ENCODE measurements at places on chromosomes 2 and 18. TPM values are rescaled to one million over a fixed set of nuclear protein-coding genes. Genes with fewer than 3 reads are reported as not detected.

The LYPD6 gene
- polyA plus RNA-seq: 0.56 TPM

The IL1RN gene
- 11.6 TPM for polyA plus RNA-seq

The IL1RL2 gene
- 0.10 TPM for polyA plus RNA-seq

The HJURP gene
- polyA plus RNA-seq: 0.07 TPM

The HRH4 gene
- 0.04 TPM for polyA plus RNA-seq

The LRP1B gene
- 0.25 TPM for polyA plus RNA-seq

The PARD6G gene
- polyA plus RNA-seq: 3.6 TPM

The SAG gene
- 0.67 TPM for polyA plus RNA-seq

The SP110 gene
- polyA plus RNA-seq: 13.9 TPM

The IL1R2 gene
- 6.9 TPM for polyA plus RNA-seq

The LAPTM4A gene
- polyA plus RNA-seq: 266 TPM

The SLC14A1 gene
- polyA plus RNA-seq: 2.2 TPM

The SP140 gene
- not detected for polyA plus RNA-seq

The NPC1 gene
- 10.9 TPM for polyA plus RNA-seq

The MSTN gene
- polyA plus RNA-seq: not detected

The GEN1 gene
- 1.0 TPM for polyA plus RNA-seq

The CD226 gene
- polyA plus RNA-seq: 0.88 TPM

The POTEC gene
- 0.06 TPM for polyA plus RNA-seq

The OBSL1 gene
- polyA plus RNA-seq: 87.8 TPM

The C2orf78 gene
- not detected for polyA plus RNA-seq

The DLX1 gene
- polyA plus RNA-seq: 0.16 TPM

The VWC2L gene
- not detected for polyA plus RNA-seq

The RAB6C gene
- not detected for polyA plus RNA-seq

The ARHGEF4 gene
- 8.9 TPM for polyA plus RNA-seq

The MOGAT1 gene
- 1.8 TPM for polyA plus RNA-seq

The INHA gene
- 0.56 TPM for polyA plus RNA-seq

The FBLN7 gene
- 0.66 TPM for polyA plus RNA-seq

The FOXD4L1 gene
- 0.07 TPM for polyA plus RNA-seq

The ZNF396 gene
- 2.1 TPM for polyA plus RNA-seq

The B3GNT7 gene
- 1.1 TPM for polyA plus RNA-seq

The MFSD2B gene
- not detected for polyA plus RNA-seq

The KCTD1 gene
- polyA plus RNA-seq: 12.4 TPM

The MGAT4A gene
- 12.7 TPM for polyA plus RNA-seq

The FER1L5 gene
- not detected for polyA plus RNA-seq

The DNAJC5G gene
- 0.07 TPM for polyA plus RNA-seq

The ADRA2B gene
- polyA plus RNA-seq: 0.35 TPM

The TRPM8 gene
- not detected for polyA plus RNA-seq

The VIL1 gene
- polyA plus RNA-seq: 0.15 TPM

The FIGLA gene
- 0.32 TPM for polyA plus RNA-seq

The LCT gene
- 0.04 TPM for polyA plus RNA-seq

The COL6A3 gene
- 66.2 TPM for polyA plus RNA-seq

The ELOA2 gene
- not detected for polyA plus RNA-seq

The GORASP2 gene
- polyA plus RNA-seq: 41.4 TPM

The QPCT gene
- 3.3 TPM for polyA plus RNA-seq
